ENCODE measurements at places on chromosomes 12 and 14.

DNA sequence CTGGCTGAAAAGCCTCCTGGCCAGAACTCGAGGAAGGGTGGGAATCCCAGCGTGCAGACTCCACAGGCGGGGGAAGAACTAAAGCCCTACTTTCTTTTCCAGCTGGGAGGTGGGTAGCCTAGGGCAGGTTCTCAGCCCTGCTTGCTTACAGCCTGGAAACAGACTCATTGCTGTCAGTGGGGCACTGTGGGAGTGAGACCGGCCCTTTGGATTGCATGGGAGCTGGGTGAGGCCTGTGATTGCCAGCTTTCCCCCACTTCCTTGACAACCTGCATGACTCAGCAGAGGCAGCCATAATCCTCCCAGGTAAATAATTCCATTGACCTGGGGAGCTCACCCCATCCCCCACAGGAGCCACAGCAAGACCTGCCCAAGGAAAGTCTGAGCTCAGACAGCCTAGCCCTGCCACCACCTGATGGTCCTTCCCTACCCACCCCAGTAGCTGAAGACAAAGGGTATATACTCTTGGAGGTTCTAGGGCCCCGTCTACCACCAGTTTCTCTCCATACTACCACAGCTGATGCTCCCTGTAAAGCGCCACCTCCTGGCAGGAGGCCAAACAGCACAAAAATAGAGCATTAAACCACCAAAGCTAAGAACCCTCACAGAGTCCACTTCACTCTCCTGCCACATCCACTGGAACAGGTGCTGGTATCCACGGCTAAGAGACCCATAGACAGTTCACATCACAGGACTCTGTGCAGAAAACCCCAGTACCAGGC is 294.1 kb downstream of the SEC23A start:
- no peak for DNase-seq

DNA sequence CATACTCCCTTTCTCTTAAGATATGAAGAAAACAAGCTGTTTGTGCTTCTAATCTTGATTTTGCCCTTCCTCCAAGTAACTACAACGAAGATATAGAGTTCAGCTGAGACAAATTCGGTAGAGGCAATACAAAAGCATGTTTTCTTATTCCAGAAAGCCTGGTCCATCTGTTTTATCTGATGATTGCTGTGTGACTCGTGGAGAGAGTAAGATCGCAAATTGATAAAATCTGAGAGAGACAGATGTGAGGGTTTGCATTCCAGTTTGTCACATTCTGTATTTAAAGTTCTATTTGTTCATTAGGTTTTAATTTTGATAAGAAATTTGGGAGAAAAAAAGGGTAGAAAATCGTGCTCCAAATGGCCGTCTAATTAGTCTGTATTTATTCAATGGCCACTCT is 192.1 kb downstream of the CPNE8 start:
- DNase-seq: no peak

DNA sequence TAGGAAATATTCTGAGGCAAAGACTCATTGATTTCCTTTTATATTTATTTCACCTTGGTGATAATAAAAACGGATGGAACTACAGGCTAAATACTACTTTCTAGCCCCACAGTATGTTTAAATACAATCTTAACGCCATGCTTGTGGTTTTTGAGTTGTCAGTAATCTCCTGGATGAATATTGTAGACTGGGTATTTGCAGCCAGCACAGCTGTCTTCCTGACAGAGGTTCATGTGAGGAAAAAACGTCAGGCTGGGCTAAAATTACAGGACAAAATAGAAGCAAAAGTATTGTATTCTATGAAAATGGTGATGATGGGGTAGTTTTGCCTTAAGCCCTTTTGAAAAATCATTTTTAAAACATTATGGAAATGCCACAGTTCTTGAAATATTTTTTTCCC is 140.9 kb downstream of the CCDC91 start:
- no peak for DNase-seq

GRCh38 chr12:127726671-127727315 is 540.2 kb upstream of the TMEM132C start:
- no peak for DNase-seq

DNA sequence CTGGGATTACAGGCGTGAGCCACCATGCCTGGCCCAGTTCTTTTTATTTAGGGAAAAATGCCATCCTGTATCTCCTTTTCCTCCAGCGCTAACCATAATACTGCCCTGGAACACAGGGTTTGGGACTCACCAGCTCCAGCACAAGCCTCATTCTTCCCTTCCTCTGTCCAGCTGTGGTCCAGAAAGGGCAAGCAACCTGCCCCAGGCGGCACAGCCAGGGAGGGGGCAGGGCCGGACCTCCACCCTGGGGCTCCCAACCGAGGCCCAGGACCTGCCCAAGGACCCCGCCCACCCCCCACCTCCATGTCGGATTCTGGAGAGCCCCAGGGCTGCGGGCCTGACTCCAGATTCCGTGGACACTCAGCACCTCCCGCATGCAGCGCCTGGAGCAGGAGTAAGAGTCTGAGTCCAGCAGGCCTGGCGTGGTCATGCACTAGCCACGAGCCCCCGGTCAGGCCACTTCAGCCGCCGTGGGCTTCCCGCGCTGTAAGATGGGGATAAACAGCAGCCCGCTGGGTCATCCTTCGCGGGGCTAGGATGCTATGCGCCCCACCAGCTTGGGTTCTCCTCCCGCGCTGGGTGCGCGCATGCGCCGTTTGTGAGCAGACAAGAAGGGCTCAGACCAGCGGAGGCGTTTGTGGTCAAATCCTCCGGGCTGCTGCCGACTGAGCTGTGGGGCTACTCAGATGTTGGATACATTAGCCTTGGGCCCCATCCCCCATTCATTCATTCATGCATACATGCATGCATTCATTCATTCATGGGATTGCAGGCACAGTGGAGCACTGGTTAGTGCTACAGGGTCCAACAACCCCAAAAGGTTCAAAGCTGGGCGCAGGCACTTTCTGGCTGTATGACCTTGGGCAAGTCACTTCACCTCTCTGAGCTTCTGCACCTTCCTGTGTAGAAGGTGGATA is 16.3 kb downstream of the TMEM119 start:
- no peak for DNase-seq

DNA sequence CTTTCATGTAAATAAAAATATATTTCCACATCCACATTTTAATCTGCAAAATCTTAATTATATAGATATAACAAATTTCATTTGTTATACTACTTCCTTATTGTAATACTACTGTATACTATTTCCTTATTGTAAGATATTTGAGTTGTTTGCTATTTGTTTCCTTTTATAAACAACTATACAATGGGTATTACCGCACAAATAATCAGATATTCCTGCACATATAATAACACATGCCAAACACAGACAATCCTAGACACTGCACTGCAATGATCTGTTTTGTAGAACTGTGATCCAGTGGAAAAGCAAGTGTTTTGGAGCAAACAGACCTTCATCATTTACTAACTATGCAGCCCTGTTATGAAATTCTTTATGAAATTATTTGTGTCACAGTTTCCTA is 30.5 kb downstream of the PRKD1 start:
- no peak for DNase-seq

DNA sequence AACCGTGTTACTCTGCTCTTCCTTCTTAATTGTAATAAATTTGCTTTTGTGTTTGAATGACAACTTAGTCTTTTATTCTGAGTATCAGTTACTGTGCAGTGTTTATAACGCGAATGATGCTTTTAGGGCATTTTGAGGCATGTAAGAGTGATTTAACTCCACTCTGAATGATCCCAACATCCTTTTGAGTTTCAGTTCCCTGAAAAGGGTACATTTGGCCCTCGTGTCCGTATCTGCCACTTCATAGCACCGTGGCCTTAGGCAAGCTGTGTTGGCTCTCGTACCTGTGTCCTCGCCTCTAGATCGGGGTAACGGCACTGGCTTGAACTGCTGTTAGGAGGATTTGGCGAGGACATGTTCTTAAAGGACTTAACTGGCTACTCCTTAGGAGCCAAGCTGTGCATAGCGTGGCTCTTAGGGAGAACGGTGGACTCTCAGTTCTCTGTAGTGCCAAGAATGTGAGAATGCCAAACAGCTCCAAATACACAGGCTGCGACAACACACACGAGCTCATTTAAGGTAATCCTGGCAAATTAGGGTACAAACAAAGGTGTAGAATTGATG is 92.0 kb downstream of the PPP2R5C start:
- DNase-seq: no peak

GRCh38 chr14:54818201-54819133 is 84.2 kb downstream of the GCH1 start:
- no peak for DNase-seq

- DNase-seq: no peak
These were observed 636 bp downstream of the DUSP6 start for GRCh38 chr12:89351489-89352241.

- no peak for DNase-seq
These were observed 127.2 kb upstream of the DAAM1 start for GRCh38 chr14:59061292-59061691.

GRCh38 chr12:68733661-68734071 is 12.3 kb upstream of the SLC35E3 start:
- no peak for DNase-seq

- no peak for DNase-seq
These were observed 123.8 kb downstream of the GCH1 start for GRCh38 chr14:54778618-54779345.

GRCh38 chr12:112992541-112993398 is 14.5 kb downstream of the OAS2 start:
- DNase-seq: peak; percentile 53

DNA sequence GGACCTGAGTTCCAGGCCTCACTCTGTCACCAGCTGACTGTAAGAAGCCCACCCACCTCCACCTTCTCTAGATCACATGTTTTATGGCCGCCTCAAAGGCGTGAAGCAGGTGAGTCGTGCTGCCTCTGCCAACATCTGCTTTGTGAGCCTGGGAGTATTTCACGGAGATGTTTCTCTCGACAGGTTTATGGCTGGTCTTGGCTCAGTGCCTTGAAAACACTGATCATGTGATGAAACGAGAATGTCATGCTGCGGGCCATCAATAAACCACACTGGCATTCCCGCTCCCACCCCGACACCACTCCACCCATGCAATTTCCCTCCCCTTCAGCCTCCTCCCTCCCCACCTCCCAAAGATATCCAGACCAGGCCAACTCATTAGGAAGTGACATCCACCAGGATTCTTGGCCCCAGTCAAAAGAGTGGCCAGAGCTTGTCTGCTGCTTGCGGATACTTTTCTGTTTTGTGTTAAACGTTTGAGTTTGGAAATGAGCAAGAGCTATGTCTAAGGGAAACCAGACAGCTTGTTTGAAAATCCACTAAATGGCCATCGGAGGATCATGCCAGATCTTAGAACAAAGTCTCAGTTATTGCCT is 53.8 kb upstream of the NTF3 start:
- DNase-seq: no peak

- DNase-seq: no peak
These were observed 113.3 kb downstream of the ADGRD1 start for GRCh38 chr12:131066886-131067490.

Measured in hematopoietic multipotent progenitor cell treated with erythropoietin and hydrocortisone succinate and interleukin-3 and kit ligand, for 15 days (in vitro differentiated cells).